ENCODE measurements at places on chromosomes 11 and 22.
A peak's percentile ranks its signal among the peaks of the same experiment; 100 is the strongest.

DNA sequence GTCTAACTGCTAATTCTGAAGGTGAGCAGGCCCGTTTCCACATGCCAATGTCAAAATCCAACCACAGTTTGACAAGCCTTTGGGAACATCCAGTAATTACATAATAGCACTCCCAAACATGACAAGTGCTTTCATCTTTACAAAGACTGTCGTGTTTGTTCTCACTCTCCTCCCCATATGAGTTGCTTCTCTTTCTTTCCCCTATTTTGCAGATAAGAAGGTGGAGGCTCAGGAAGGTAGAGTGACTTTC is 55.9 kb upstream of the CD44 start:
- no peak for DNase-seq

GRCh38 chr11:63761931-63762653 is 6.5 kb downstream of the ZFTA start:
- peak; percentile 37 for DNase-seq

GRCh38 chr11:34331329-34331728 is 26.5 kb downstream of the ABTB2 start:
- DNase-seq: no peak

DNA sequence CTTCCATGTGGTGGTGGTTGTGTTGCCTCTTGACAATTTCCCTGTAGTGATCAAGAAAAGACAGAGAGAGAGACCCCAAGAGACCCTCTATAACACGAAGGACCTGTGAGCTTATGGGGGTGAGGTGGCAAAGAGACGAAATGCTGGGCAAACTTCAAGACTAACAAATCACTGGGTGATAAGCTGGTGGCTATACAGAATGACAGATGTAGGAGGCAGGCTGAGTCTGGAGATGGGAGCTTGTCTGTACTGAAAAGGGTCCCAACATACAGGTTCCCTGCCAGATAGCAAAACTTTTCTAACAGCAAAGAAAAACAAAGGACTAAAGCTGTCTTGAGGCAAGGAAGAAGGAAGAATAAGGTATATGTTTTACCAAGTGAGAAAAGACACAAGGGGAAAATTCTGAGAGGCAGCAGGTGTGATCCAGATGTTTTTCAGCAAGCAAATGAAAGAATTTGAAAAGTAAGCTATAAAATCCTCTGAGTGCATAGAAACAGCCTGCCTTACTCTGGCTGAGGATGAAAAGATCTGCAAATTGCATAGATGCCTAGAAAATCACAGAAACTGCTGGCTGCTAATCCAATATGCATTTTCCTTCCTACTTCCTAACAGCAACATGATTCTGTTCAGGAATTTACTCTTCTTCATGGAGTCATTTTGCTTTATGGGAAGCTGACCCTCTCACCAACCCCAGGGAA is 21.9 kb upstream of the LYVE1 start:
- DNase-seq: no peak

DNA sequence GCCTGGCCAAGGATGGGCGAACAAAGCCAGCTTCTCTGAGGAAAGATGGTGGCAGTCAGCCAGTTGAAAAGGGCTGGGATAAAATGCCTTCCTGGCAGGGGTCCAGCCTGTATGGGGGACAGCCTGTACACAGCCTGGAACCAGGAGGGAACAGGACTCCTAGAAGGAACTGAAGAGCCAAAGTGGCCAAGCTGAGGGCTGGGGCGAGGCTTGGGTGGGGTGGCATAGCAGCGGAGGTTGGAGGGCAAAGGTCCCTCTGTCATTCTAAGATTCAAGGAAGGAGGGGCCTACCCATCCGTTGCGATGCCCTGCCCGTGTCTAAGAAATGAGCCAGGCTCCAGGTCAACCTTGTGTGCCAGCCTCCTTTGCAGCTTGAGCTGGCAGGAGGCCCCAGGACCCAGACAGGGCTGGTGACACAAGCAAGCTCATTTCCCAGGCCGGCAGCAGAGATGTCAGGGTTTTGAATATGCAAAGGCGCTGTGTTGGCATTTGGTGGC is 22.6 kb downstream of the FADD start:
- DNase-seq: no peak

- no peak for DNase-seq
These were observed 56.7 kb upstream of the RCN1 start for GRCh38 chr11:32034149-32034548.

DNA sequence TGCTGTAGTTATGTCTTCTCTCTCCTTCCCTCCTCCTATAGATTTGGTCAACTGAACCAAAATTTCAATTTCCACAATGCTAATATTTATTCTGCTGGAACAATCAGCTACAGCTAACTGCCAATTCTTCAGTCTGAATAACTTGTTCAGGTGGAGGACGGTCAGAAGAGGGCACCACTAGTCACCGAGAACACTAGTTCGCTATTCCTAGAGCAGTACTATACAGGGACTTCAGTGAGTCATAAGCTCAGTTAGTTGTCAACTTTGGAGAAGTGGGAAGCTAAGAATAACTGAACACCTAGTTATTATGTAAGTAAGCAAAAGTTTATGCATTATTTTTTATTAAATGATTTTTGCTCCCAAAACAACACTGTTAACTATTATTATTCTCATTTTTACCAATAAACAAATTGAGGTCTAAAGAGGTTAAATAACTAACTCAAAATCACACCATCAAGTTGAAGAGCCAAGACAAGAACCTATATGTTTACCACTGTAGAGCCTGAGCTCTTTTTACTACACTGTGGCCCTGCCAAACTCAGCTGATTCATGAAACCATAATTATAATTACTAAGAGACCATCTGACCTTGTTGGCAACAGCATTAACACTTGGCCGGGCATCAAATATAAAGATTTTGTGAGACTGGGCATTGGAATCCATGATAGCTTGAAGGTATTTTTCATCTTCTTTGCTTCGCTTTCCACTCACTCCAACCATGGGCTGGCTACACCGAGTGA is 59.0 kb downstream of the CEP57 start:
- DNase-seq: peak; percentile 53

- no peak for DNase-seq
These were observed 211.9 kb downstream of the BLID start for GRCh38 chr11:121904148-121904547.

DNA sequence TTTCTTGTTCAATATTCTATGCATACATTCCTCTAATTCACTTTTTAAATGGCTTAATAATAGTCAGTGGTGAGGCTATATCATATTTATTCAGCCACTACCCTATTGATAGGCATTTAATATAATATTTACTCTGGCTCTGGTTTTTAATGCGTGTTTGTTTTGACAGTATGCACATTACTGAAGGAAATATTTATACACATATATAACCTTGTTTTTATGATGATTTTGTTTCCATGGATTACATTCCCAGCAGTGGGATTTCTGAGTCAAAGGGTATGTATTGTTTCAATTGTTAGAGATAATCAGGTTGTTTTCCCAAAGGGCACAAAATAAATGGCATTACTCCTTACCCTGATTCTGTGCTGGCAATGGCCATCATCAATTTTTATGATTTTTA is 105.8 kb downstream of the UVRAG start:
- DNase-seq: no peak

DNA sequence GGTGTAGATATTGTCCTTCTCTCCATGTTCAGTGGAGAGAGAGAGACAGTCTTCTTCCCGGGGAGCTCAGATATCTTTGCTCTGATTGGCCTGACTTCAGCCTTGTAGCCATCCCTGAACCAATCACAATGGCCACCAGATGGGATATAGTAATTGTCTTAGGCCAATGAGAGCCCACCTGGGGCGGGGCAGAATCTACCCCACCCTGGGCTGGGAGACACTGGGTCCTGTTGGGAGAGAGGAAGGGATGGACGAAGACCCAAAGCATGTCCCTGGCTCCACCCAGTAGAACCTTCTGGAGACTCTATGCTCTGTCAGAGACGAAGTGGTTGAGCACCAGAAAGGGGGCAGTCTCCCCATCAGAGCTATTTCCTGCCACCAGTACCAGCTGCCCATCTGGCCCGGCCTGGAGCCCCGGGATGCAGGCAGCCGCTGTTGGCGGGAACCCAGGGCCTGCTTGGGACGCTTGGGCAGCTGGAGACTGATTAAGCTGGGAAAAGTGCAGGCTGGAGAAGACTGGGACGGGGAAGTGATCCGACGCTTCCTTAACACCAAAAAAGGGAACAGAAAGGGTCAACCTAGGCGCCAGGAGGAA is 31.6 kb upstream of the CBX7 start:
- peak; percentile 33 for DNase-seq

GRCh38 chr22:32733196-32733768 is 68.2 kb upstream of the TIMP3 start:
- DNase-seq: no peak

DNA sequence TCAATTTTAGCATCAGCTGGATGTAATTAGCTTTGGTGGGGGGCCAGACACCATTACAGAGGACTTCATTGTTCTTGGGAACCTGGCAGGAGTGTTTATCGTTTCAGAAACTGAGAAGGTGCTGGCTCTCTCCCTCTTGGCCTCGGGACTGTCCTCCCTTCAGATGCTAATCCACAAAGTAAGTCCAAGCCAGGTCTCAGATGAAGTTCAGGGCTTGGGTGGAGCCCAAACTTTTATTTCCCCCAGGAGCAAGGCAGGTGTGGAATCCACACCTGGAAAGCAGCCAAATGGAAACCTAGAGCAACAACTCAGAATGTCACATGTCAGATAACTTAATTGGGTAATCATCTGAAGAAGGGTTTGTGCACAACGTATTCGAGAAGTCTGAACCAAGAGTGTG is 119.2 kb downstream of the ME3 start:
- no peak for DNase-seq
